HT1080 (cell line): ENCODE measurements at places on chromosomes 5 and 9. TPM values are rescaled to one million over a fixed set of nuclear protein-coding genes. Genes with fewer than 3 reads are reported as not detected.

DNA sequence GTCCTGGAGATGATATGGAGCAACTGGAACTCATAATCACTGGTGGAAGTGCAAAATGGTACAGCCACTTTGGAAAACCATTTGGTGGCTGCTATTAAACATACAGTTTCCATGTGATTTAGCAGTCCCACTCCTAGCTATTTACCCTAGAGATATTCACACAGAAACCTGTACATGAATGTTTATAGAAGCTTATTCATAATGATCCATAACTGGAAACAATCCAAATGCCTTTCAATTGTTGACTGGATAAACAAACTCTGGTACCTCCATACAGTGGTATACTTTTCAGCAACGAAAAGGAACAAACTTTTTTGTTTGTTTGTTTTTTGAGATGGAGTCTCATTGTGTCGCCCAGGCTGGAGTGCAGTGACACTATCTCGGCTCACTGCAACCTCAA is 47.7 kb upstream of the RASGRF2 start:
- DNase-seq = no peak

DNA sequence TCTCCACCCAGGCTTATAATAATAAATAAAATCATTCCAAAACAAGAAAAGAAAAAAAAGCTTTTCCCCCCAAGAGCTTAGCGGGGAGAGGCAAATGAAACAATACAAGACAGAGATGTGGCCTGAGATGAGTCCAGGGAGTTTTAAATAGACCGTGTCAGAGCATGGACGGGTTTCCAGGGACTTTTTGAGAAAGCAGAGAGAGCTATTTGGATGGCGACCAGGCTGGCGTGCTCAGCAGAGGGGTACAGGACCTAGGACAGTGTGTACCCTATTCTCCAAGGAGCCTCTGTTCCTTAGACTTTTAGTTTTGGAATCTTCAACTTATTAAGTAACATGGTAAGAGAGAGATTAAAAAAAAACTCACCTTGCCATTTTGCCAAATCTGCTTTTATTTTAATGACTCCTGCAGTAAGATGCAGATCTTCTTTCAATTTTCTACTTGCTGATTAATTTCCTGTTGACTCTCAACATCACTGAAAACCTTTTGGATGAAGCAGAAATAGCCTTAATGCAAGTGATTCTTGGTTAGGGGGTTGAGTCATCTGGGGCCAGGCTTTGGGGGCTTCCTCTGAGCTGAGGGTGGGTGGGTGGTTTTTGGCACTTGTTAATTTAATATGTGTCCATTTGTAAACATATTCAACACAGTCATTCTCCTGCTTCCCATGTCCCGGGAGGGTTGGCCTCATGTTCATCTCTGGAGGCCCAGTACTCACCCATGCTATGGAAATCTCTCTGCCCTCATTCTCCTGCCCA is 49.6 kb upstream of the OSMR start:
- DNase-seq = no peak

GRCh38 chr9:111066468-111066867 is 28.2 kb upstream of the LPAR1 start:
- DNase-seq = no peak

GRCh38 chr5:140134277-140134935 is 8.7 kb downstream of the IGIP start:
- DNase-seq = no peak

GRCh38 chr5:175683921-175684320 is 26.1 kb downstream of the HRH2 start:
- no peak for DNase-seq

DNA sequence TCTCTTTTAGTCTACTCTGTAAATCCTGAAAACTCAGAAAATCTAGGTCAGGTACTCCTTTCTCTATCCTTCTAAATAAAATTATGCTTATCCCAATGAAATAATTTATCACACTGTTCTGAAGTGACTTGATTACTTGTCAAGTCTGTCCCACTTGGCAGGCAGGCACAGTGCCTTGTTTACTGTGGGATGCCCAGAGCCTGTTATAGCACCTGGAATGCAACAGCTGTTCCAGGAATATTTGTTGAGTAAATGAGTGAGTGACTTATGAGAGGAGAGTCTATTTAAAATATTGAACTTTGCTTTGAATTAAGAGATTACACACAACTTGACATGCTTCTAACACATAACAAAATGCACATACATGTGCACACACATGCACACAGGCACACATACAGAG is 130.0 kb downstream of the MPDZ start:
- DNase-seq = no peak

GRCh38 chr9:87588339-87588738 is 90.7 kb downstream of the DAPK1 start:
- no peak for DNase-seq

DNA sequence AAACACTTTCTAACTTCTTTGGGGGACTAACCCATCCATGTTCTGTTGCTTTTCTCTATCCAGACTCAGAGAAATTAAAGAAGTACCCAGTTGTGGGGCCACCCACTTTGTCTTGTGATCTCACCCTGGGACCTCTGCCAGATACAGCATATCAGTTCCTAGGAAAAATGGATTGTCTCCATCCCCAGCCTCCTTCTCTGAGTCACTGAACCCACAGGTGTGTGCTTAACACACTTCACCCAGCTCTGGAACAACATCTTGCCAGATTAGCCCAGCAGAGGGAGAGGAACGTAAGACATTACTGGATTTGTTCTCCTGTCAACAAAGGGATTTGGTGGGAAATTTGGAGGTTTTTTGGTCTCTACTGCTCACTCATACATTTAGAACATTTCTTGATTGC is 19.2 kb downstream of the FAM240B start:
- peak; percentile 63 for DNase-seq

DNA sequence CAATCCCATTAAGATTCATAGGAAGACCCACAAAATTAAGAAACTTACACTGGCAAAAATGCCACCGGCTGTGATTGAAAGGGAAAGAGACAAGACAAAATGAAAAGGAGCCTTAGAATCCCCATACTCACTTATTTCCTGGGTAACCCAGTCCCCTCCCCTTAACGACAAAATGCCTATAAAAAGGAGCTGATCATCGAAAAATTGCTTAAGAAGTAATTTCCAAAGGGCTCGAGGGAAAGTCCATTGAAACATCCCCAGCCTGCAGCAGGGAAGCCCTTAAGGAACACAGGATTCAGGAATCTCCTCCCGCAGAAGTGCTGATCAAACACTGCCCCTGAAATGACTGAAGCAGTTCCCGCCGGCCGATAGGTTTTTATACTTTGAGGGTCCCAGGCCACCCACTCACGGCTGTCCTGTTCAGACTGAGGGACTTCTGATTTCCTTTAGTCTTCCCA is 677 bp upstream of the ZNF79 start:
- DNase-seq = no peak

DNA sequence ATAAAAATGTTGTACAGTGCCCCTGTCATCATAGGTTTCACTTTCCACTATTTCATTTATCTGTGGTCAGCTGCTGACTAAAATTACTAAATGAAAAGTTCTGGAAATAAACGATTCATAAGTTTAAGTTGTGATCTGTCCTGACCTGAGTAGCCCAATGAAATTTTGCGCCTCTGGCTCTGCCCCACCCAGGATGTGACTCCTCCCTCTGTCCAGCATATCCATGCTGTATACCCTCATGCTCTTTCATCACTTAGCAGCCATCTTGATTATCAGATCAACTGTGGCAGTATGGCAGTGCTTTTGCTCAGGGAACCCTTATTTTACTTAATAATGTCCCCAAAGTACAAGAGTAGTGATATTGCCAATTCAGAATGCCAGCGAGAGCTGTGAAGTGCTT is 97.3 kb downstream of the STARD4 start:
- no peak for DNase-seq

DNA sequence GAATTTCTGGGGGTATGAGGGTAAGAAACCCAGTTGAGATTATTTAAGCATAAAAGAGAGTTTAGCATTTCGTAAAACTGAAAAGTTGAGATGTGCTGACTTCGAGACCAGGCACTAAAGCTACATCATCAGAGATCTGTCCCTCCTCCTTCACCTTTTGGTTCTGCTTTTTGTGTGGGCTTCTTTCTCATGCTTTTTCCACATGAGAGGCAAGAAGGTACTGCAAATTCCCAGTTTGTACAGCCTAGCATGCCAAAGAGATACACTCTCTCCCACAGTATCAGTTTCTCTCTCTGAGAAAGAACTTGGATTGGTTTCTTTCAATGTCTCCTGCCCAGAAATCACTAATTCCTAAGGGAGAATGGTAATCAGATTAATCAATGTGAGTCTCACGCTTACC is 584.7 kb downstream of the SEMA5A start:
- no peak for DNase-seq

- no peak for DNase-seq
These were observed 513.6 kb downstream of the SLCO4C1 start for GRCh38 chr5:101782352-101783103.

DNA sequence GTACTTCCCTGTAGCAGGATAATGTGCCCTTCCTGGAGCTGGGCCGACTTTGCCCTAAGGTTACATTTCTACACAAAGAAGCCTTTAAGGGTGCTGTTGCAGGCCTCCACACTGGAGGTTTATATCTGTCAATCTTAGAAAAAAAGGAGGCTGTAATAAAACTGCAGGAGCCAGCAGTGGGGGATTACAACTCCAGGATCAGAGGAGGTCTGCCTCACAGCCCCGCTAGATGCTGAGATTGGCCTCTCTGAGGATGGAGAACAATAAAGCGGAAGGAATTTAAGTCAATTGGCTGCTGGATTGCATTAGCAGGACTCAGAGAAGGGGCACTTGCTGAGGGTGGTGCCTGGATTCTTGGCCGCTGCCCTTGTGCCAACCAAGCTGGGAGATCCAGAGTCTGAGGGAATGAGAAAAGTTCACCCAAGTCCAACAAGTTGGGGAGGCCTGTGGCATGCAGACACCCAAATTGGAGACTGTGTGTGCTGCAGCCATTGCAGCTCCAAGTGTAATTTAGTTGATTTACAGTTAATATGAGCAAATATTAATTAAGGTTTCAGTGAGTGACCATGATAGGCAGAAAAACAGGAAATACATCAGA is 99.0 kb upstream of the SSBP2 start:
- DNase-seq = no peak

Gene TAF1L
- total RNA-seq = not detected in 2 replicates

Gene PCDHGB6
- total RNA-seq = 0.10 and 0.20 TPM in 2 replicates

Gene SPATA31D4
- total RNA-seq = not detected in 2 replicates

Gene FOXD4
- total RNA-seq = 1.1 and 1.2 TPM in 2 replicates

Gene CSNK1G3
- total RNA-seq = 42.3 and 60.1 TPM in 2 replicates

Gene OR1Q1
- total RNA-seq = not detected in 2 replicates
